K562 (cell line): ENCODE measurements at places on chromosomes 7 and 10.

DNA sequence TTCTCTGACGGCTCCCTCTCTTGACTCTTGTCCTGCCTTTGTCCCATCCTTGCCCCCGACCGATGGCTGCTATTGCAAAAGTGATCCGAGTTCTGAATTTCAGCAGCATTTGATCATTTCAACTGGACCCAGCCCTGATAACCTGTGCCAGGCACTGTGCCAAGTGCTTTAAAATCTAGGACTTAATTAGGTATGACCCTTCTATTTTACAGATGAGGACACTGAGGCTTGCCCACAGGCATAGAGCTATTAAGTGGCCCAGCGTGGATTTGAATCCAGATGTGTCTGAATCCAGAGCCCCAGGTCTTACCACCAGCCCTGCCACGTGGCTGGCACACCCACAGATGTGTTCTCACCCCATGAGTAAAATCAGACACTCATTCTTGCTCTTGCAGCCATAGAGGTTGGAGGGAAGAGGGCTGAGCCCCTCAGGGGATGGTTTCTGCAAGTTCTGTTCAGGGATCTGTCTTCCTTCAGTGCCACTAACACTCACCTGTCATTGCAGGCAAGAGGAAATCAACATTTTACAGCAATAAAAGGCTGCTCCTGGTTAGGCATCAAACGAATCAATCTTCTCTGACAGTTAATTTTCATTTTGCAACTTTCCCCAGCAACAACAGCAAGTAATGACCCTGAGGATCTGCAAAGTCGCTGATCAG, 101.2 kb downstream of the GRID1 start:
- DNase-seq = no peak

- DNase-seq = no peak
Observed at GRCh38 chr10:98047009-98047741, 16.8 kb upstream of the CRTAC1 start.

DNA sequence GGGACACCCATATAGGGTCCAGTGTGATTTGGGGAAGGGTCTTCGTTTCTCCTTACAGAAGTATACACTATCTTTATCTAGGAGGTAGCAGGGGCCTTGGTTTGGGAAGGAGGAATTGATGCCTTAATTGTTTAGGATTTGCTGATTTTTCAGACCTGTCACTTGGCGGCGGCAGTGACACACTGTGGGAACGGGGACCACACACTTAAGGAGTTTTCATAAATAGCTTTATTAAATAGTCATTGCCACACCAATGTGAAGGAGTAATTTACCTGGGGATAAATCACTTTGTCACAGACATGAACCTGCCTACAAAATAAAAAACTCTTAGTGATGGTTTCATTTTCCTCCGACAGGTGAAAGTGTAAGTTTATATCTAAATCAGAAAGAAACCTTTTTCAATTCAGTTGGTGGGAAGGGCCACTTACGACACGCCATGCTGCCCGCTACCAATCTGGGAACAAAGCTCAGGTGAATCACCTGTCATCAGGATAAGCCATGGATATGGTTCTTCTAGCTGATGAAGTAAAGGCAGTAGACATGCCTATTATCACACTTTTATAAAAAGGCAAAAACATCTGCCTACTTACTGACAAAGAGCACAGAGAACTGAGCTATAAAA, 12.3 kb upstream of the ENO4 start:
- DNase-seq = peak; percentile 11

DNA sequence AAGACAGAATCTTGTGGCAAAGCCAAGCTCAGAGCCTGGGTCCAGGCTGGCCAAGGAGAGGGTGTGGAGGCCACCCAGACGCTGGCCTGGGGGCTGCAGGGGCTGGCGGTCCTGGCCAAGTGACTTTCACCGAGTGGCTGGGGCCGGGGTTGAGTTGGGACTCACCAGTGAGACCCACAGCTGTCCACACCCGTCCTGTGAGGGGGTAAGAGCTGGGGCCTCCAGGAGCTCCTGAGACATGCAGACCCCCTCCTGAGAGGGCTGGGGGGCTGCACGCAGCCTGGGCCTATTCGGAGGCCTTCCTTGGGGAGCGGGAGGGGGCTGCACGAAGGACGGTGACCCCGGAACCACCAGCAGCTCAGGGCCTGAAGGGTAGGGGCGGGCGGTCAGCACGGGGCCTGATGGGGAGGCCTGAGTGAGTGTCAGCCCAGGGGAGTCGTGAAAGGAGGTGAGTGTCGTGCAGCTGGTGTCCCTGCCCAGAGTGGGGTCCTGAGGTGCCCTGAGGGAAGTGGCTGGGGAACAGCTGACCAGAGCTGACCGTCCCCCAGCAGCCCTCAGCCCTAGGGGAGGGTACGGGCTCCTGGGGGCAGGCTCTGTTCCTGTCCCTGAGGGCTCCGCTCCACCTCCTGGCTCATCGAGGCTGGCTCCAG, 100.9 kb downstream of the FOXL3 start:
- DNase-seq = no peak

DNA sequence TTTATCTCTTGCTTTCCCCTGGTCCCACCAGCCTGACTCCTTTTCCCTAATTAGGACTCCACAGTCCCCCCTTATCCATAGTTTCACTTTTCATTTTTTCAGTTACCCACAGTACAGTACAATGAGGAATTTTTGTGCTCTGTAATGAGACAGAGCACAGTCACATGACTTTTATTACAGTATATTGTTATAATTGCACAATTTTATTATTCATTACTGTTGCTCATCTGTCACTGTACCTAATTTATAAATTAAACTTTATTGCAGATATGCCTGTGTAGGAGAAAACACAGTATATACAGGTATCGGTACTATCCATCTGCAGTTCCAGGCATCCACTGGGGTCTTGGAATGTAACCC, 125.4 kb downstream of the KCNMA1 start:
- no peak for DNase-seq

DNA sequence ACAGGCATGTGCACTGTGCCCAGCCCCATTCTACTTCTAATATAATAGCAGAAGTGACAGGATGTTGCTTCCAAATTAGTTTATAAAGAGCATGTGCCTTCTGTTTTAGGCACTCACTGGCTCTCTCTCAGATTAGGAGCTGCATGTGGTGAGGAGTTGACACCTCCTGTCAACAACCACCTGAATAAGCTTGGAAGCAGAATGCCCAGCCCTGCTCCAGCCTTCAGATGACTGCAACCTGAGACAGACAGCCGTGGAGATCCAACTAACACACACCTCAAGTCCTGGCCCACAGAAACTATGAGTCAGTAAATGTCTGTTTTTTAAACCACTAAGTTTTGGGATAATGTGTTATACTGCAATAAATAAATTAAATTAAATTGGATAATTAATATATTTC, 54.5 kb downstream of the PARD3 start:
- DNase-seq = no peak

DNA sequence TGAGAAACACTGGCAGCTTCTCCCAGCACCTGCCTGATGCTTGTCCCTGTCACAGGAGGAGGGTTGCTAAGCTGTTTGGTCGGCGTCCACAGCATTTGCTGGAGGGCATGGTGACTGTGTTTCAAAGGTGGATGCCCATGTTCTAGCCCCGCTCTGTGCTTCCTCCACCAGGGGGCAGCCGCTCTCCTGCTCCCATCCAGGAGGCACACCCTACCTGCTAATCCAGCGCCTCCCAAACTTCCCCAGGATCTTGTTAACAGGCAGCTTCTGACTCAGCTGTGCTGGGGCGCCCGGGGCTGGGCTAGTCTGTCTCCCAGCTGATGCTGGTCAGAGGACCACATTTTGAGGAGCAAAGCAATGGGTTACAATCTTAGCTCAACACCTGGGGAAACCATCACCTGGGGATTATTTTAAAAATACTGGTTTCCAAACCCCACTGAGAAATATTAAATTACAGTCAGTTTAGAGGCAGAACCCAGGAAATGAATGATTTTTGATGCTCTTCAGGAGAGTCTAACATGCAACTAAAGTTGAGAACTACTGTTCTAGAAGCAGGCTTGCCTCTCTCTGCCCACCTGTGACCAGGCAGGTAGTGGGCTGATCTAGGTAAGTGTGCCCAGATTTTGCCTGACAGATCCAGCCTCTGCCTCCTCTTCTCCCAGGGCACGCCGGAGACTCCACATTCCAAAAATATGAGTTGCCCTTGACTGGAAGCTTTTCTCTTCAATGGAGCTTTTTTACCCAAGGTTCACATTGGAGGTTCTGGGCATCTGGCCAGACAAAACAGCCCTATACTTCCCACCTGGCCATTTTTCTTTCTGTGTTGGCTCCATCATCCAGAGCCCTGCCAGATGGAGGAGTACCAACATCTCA, 92.7 kb upstream of the GPR26 start:
- DNase-seq = peak; percentile 63

- no peak for DNase-seq
Observed at GRCh38 chr7:73903321-73904218, 42.6 kb downstream of the TMEM270 start.

DNA sequence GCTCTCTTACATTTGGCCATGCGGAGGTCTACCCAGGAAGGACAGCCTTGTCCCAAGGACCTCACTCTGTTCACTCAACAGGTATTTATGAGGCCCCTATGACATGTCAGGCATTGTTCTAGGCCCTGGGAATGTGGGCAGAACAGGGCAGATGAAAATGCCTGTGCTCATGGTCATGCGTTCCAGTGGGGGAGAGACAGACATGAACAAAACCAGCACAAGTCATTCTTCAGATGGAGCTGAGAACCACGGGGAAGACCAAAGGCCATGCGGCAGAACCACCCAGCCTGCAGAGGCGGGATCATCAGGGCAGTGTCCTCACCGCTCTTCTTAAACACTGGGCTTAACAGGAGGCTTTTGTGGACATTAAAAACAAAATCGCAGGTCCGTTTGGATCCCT, 636.1 kb downstream of the SDK1 start:
- no peak for DNase-seq

DNA sequence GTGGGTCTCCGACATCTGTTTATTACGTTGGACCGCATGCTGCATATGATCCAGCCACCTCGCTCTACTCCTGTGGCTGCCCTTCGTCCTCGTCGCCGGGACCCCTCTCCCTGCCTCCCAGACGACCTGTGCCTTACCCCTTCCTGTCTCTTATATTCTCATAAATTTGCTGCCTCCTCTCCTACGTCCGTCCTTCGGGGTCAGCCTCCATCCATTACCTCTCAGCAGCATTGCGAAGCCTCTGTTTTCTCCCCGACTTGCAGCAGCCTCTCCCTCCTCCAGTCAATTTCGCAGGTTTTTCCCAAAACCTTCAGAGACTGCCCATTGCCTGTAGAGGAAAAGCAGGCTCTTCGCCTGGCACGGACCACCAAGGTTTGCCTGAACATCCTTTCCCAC, 39.4 kb upstream of the LEP start:
- no peak for DNase-seq

- DNase-seq = peak; percentile 80
Observed at GRCh38 chr10:17228091-17229015, at the start of gene VIM. TSS of gene VIM (plus strand) at chr10:17228241. CDS start at chr10:17229423, 1,182 bp downstream.

DNA sequence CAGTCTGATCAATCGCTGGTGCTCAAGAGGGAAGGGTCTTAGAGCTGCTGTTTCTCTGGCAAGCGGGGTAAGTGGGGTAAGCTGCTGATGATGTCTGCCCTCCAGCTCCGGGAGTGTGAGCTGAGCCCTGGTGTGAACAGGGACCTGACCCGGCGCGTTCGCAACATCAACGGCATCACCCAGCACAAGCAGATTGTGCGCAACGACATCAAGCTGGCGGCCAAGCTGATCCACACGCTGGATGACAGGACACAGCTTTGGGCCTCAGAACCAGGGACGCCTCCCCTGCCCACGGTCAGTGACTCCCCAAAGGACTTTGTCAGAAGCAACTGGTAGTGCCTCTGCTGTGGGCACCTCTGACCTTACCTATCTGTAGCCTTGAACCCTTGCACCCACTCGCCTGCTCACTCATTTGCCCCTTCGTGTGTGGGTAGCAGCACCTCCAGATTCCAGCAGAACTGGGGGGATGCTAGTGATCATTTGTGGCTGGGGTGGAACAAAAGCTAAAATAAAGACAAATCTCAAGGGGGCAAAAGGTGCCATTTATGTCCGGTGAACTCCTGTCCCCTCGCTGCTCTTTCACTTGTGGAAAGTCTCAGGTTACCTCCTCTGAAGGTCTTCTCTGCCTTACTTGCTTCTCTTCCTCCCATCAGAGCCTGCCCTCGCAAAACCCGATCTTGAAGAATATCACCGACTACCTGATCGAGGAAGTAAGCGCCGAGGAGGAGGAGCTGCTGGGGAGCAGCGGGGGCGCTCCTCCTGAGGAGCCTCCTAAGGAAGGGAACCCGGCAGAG, 3.2 kb downstream of the UFSP1 start:
- peak; percentile 15 for DNase-seq

- DNase-seq = no peak
Observed at GRCh38 chr10:13741438-13741837, 154.7 kb downstream of the PRPF18 start.

- DNase-seq = no peak
Observed at GRCh38 chr7:55440040-55440690, 75.0 kb downstream of the LANCL2 start.

DNA sequence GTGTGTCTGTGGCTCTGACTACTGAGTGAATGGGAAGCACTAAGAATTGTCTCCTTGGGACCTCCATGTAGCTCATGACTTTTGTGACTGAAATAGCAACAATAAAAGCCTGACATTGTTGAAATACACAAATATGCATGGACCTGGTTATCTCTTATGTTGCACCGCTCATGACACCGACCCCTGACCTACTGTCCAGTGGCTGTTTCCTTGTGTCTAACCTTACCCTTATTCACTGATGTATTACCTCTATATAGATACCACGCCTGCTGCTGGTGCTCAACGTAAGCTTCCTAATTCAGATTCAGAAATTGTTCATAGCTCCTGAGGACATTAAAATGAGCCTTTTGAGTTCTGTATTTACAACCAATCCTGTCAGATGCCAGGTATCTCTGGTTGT, 243.4 kb upstream of the SEMA3C start:
- no peak for DNase-seq

GRCh38 chr7:30166841-30167235, 32.1 kb downstream of the MTURN start:
- DNase-seq = no peak

GRCh38 chr7:151306374-151306773, 35.2 kb upstream of the NUB1 start:
- no peak for DNase-seq

- DNase-seq = peak; percentile 56
Observed at GRCh38 chr7:127391591-127392181, 822 bp downstream of the ZNF800 start.

- DNase-seq = no peak
Observed at GRCh38 chr10:84540022-84540616, 211.7 kb downstream of the CCSER2 start.

- no peak for DNase-seq
Observed at GRCh38 chr10:49113741-49114141, 1.6 kb downstream of the VSTM4 start.

- no peak for DNase-seq
Observed at GRCh38 chr7:116101704-116102103, 71.1 kb upstream of the TFEC start.

DNA sequence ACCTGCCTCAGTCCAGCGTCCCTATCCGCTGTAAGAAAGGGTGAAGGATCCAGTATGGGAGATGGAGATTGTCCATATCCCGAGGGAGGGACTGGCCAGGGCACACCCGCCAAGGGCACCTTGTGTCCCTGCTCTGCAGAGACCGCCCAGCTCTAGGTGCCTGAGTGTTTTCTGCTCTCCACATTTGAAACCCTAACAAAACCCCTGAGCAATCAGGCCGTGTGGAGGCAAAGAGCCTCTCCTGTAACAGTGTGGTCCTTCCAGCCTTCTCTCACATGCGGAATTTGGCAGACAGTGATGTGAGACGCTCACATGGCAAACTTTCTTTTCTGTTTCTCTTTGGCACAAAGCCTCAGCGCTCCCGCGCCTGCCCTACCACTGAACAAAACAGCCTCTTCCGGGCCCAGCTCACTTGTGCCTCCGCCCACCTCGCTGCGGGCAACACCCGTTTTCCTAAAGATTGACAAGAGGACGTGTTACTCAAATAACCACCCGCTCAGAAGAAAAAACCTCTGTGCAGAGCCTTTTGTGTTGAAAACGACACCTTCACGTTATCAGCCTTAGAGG, 514.8 kb downstream of the DNAJB6 start:
- no peak for DNase-seq
